Activated CD4-positive, alpha-beta T cell treated with anti-CD3 and anti-CD28 coated beads, Interleukin-2, amount 50 U/mL, for 4 hours (primary cell): ENCODE measurements at places on chromosomes 1 and 21.

GRCh38 chr1:21607549-21608529, 61.3 kb downstream of the RAP1GAP start:
- DNase-seq: no peak

- peak; percentile 75 for DNase-seq
Measured at GRCh38 chr21:36927719-36928117, 38.8 kb downstream of the HLCS start.

DNA sequence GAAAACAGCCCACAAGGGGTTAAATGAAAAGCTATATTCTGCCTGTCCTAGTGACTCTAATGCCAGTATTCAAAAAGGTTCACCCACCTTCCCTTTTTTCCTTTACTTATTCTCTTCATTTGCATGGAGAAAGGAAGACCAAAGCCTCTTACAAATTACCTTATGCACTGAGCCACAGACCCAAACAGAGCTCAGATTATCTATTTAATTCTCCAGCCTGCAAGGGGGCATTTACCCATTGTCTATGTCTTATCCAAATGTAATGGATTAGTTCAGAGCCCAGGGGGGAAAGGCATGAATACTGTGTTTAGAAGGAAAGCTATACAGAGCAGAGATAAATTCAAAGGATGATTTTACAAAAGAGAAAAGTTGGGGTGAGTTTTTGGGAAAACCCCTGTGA, 388.5 kb downstream of the OMA1 start:
- no peak for DNase-seq

GRCh38 chr1:121522061-121522759, 337.4 kb downstream of the SRGAP2C start:
- DNase-seq: no peak

GRCh38 chr1:93739472-93739871, 57.8 kb upstream of the BCAR3 start:
- no peak for DNase-seq

- no peak for DNase-seq
Measured at GRCh38 chr21:18298228-18298627, 53.6 kb downstream of the CHODL start.

- no peak for DNase-seq
Measured at GRCh38 chr21:44910229-44911067, 10.3 kb downstream of the ITGB2 start.
